ENCODE measurements at places on chromosomes 3 and 15.

DNA sequence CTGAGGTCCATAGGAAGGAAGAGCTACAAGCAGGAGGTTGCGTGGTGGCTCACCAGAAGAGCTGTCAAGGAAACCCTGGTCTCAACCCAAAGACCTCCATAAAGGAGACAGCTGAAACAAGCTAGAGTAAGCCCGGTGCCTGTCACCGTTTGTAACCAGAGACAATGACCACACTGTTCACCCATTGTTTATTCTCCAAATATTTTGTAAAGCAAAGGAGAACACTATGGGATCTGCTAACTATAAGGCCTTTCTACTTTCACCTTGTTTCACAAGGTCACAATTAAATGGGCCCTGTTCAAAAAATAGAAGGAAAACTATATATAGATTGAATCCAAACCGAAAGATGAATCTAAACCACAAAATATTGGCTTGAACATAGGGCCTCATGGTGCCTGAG, 128.9 kb upstream of the TPRG1 start:
- no peak overlapping the region for H3K4me3 ChIP-seq
- no peaks in the 10 kb centered on the region for H3K4me1 ChIP-seq
- H3K27me3 ChIP-seq: no peaks in the 10 kb centered on the region
- no peak for DNase-seq
- no peak overlapping the region for H3K27ac ChIP-seq
- no peaks in the 10 kb centered on the region for H3K36me3 ChIP-seq

GRCh38 chr15:33111041-33111451, 83.5 kb downstream of the FMN1 start:
- no peak overlapping the region for H3K27ac ChIP-seq
- DNase-seq: no peak
- no peaks in the 10 kb centered on the region for H3K36me3 ChIP-seq
- no peaks in the 10 kb centered on the region for H3K27me3 ChIP-seq
- no peaks in the 10 kb centered on the region for H3K4me1 ChIP-seq

GRCh38 chr15:40389824-40390595, 7.5 kb downstream of the KNSTRN start:
- no peaks in the 10 kb centered on the region for H3K4me1 ChIP-seq
- no peaks in the 10 kb centered on the region for H3K27me3 ChIP-seq
- no peak overlapping the region for H3K4me3 ChIP-seq
- H3K27ac ChIP-seq: no peak overlapping the region

- no peak overlapping the region for H3K27ac ChIP-seq
- no peaks in the 10 kb centered on the region for H3K27me3 ChIP-seq
- no peaks in the 10 kb centered on the region for H3K36me3 ChIP-seq
- DNase-seq: no peak
- H3K4me1 ChIP-seq: no peaks in the 10 kb centered on the region
Observed at GRCh38 chr3:108728934-108729333, 28.3 kb downstream of the RETNLB start.

DNA sequence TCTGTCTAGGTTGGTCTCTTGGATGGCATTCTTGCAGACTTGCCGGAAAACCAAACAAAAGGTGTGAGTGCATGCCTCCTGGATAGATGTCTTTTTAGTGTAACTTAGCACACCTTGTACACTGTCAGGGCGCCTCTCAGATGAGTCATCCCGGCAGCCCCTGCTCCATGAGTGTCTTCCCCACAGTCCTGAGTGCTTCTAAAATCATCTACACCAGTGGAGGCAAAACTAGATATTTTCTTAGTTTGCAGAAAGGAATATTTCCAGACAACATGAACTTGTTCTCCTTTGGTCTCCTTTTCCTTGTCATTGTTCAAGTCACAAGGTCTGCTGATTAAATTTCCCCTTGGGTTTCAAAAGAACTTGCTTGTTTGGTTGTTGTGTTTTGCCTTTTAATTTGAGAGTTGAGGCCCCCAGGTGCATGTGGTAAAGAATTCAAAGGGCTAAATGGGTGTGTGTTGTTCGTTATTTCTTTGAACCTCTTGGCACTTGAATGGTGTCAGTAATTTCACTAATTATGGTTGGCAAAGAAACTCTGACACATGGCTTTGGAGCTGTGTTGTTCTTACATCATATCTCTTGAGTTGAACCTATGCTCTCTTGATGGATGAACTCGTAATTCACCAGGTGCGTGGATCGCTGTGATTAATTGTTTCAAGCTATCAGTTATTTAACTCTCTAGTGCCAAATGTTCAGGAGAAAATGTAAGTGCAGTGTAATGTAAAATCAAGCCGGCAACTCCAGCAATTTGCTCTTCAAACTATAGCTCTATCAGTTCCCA, 98.2 kb downstream of the IGF1R start:
- H3K27ac ChIP-seq: no peak overlapping the region
- peaks cover 19% of the 10 kb centered on the region for H3K4me1 ChIP-seq
- no peak for DNase-seq
- no peaks in the 10 kb centered on the region for H3K36me3 ChIP-seq
- no peaks in the 10 kb centered on the region for H3K27me3 ChIP-seq

- DNase-seq: no peak
- H3K4me3 ChIP-seq: no peak overlapping the region
- H3K27me3 ChIP-seq: no peaks in the 10 kb centered on the region
- H3K27ac ChIP-seq: no peak overlapping the region
- no peaks in the 10 kb centered on the region for H3K36me3 ChIP-seq
- no peaks in the 10 kb centered on the region for H3K4me1 ChIP-seq
Observed at GRCh38 chr3:12741209-12741608, 17.9 kb downstream of the TMEM40 start.

DNA sequence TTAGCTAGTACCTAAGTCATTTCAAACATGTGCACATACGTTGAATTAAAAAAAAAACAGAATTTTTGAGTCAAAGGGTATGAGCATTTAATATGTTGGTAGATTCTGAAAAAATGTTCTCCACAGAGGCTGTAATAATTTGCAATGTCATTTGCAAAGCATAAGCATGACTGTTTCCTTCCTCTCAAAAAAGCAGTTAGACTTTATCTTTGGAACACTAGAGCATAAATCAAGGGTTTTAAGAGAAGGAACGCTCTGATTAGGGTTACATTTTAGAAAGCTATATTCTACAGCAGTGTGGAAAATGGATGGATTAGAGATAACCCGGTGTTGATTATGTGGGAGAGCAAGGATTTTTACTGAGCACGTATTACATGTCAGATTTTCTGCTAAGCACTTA, 193.7 kb downstream of the WDR72 start:
- H3K4me1 ChIP-seq: peaks cover 4% of the 10 kb centered on the region
- no peak overlapping the region for H3K27ac ChIP-seq
- H3K36me3 ChIP-seq: no peaks in the 10 kb centered on the region
- DNase-seq: no peak
- no peak overlapping the region for H3K4me3 ChIP-seq

- H3K36me3 ChIP-seq: no peaks in the 10 kb centered on the region
- H3K27me3 ChIP-seq: no peaks in the 10 kb centered on the region
- no peaks in the 10 kb centered on the region for H3K4me1 ChIP-seq
- H3K4me3 ChIP-seq: no peak overlapping the region
- no peak for DNase-seq
Observed at GRCh38 chr3:154548341-154548740, 118.4 kb upstream of the GPR149 start.

DNA sequence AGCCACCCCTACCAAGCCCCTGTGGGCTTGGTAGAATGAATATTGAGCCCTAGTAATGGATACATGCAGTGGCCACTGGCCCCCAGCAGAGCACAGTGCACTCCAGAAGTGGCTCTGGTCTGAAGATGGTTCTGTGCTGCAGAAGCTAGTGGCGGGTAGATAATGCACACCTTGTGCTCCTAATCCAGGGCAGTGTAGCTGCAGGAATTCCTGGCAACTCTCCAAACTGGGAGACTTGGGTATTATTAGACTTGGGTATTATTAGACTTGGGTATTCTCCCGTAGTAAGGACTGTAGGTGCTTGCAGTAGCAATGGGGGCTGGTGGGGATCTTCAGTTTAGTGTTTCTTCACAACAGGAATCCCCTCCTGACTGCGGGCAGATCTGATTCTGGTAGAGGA, 34.7 kb downstream of the NUSAP1 start:
- H3K27me3 ChIP-seq: no peaks in the 10 kb centered on the region
- no peaks in the 10 kb centered on the region for H3K36me3 ChIP-seq
- no peaks in the 10 kb centered on the region for H3K4me1 ChIP-seq
- no peak overlapping the region for H3K4me3 ChIP-seq
- H3K27ac ChIP-seq: no peak overlapping the region

- no peak overlapping the region for H3K27ac ChIP-seq
- H3K27me3 ChIP-seq: no peaks in the 10 kb centered on the region
- DNase-seq: no peak
- no peak overlapping the region for H3K4me3 ChIP-seq
- peaks cover 44% of the 10 kb centered on the region for H3K4me1 ChIP-seq
- H3K36me3 ChIP-seq: peaks cover 11% of the 10 kb centered on the region
Observed at GRCh38 chr3:101853982-101854381, 4.7 kb downstream of the NFKBIZ start.

GRCh38 chr3:116966649-116967048, 257.1 kb downstream of the TUSC7 start:
- no peak overlapping the region for H3K27ac ChIP-seq
- H3K4me1 ChIP-seq: no peaks in the 10 kb centered on the region
- H3K27me3 ChIP-seq: no peaks in the 10 kb centered on the region
- DNase-seq: no peak

DNA sequence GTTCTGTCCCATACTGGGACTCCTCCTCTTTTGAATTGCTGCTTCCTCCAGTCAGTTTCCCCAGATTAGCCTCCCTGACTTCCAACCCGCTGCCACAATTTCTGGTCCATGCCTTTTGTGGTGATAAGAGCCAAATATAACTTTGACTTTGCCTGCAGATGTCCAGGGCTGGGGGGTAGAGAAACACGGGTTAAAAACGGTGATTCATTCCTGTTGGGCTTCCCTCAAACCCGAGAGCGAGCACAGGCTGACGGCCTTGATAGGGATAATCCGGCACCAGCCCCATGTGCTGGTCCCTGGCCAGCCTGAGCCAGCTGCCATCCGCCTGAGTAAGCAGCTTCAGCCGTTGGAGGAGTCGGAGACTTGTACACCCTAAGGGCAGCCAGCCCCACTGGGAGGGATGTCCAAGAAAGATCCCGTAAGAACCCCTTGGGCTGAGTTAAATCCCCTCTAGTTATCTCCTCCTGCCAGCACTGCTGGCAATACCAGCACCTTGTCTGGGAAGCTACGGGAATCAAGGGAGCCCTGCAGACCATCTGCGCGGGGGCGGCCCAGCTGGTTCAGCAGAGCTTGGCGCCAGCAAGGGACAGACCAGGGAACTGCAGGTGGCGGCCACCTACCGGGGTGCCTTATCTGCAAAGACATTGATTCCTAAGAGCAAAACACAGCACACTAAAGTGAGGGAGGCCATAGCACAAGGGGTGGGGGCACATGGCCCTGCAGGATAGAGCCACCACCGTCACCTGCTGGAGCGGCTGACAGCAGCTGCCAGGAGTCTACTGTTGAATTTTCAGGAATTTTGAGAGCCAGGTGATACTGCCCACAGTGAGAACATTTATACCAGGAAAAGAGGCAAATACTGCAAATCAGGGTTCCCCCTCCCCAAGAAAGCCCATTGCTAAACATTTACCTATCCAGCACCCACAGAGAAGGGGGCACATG, 18.1 kb downstream of the CSPG4 start:
- no peaks in the 10 kb centered on the region for H3K36me3 ChIP-seq
- no peaks in the 10 kb centered on the region for H3K27me3 ChIP-seq
- H3K27ac ChIP-seq: no peak overlapping the region
- DNase-seq: peak; percentile 88
- H3K4me3 ChIP-seq: no peak overlapping the region

DNA sequence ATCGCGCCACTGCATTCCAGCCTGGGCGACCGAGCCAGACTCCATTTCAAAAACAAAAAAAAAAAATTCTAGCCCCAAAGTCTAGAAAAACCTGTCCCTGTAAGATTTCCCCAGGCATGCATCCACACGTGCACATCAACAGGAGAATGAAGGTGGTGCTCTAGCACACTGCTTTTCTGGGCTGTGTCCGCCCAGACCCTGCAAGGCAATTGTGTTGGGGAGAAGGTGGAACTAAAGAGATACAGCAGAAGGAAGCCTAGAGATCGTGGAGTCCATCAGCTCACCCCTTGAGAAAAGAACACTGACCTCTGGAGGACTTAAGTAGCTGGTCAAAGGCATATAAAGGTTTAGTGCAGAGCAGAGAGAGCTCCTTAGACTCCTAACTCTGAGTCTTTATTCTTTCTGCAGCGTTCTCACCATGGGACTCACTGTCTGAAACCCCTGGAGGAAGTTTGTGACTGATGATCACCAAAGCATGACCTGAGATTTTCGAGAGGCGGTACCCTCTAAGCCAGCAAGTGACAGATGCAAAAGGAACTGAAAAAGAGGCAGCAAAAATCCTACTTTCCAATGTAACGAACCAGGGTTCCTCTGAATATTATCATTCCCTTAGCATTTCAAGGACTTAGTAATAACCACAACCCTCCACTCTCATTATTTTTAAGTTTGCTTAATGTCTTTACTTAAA, 179.8 kb downstream of the MEX3B start:
- H3K27me3 ChIP-seq: no peaks in the 10 kb centered on the region
- DNase-seq: no peak
- H3K4me3 ChIP-seq: no peak overlapping the region
- H3K4me1 ChIP-seq: no peaks in the 10 kb centered on the region

DNA sequence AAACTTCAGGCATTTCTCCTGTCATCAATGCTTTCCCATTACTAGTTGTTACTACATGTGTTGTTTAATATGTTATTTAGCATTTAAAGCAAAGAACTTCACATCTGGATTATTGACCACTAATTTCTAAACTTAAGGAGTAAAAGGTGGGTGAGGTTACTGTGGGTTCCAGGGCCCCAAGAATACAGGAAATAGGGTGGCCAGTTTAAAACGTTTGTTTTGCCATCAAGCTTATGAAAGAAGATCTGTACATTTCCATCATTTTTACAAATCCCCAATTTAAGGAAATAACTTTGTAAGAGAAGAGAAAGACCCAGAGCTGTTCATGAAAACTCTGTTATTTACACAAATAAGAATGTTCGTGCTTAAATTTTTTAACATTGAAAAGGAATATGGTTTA, 54.5 kb upstream of the ACKR4 start:
- no peak for DNase-seq
- H3K4me3 ChIP-seq: no peak overlapping the region
- peak overlapping the region; percentile 65 for H3K27ac ChIP-seq

Data from pancreas (tissue), 10 donors.